NCI-H748 treated with DMSO at 0.1 percent for 48 hours (cell line): ENCODE measurements at places on chromosomes 7 and 10.

GRCh38 chr10:53719658-53720057 lies 947.1 kb upstream of the MBL2 start:
- DNase-seq: no peak

DNA sequence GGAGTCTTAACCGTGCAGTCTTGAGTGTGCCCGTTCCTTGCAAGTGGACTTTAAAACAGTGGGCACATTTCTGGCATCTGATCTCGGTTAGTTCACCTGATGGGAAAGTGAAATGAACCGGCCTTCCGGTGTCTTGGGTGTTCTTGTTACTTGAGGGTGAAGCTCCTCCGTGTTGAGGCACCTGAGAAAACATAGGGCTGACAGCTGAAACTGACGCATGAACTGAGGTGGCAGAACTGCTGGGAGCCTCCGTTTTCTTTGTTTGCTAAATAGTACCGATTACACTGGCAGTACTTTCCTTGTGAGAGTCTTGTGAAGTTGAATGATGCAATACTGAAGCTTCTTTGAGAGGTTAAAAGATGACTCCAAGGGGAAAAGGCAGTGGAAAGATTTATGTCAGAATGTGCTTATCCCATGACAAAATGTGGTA lies 62.8 kb upstream of the SAMD8 start:
- no peak for DNase-seq

- DNase-seq: peak; percentile 86
Measured at GRCh38 chr10:29657719-29658274, 23.0 kb upstream of the SVIL start.

GRCh38 chr7:87876869-87877234 lies 559 bp downstream of the DBF4 start:
- DNase-seq: no peak

DNA sequence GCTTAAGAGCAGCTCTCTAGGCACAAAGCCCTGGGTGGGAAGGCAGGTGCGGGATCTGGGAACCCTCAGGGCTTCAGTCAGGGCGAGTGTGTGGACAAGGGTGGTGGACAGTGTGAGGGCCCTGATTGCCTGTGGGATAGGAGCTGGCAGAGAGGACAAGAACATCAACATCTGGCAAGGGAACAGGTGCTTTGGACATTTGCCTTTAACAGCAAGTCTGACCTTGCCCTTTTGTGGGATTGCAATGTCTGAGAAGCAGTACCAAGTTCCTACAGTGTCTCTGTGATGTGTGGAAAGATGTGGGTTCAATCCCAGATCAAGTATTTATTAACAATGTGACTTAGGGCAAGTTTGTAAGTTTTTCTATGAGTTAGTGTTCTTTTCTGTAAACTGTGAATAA lies 46.7 kb downstream of the TFAM start:
- no peak for DNase-seq

DNA sequence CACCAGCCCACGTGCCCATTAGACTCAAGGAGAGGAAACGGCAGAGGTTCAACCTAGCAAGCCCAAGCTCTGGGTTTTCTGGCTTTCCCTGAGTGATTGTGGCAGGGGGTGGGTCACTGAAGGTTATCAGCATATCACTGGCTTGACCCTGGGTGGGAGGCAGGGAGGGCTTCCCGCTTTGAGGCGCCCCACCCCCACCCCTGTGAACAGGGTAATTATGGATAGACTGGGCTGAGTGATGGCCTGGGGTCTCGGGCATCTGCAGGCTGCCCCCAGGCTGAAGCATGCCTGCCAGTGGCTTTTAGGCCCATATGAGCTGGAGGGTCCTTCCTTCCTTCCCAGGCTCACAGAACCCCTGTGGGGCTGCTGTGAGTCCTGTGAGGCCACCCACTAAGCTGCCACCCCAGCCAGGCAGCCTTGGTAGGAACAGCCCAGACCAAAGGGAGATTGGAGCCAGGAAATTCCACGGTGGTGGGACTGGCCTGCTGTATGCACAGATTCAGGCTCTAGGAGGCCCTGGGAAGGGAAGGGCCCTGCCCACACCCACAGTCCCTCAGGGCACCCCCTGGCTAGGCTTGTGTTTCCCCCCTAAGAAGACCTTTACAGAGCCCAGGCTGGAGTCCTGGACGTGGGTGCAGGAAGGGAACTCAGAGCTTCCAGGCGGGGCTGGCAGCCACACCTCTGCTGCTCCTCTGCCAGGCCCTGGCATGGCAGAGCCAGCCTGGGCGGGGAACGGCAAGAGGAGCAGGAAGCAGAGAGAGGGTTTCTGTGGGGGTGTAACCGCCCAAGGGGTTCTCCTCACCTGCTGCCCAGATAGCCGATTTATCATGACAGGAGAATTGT lies 33.1 kb downstream of the GPRIN2 start:
- no peak for DNase-seq

DNA sequence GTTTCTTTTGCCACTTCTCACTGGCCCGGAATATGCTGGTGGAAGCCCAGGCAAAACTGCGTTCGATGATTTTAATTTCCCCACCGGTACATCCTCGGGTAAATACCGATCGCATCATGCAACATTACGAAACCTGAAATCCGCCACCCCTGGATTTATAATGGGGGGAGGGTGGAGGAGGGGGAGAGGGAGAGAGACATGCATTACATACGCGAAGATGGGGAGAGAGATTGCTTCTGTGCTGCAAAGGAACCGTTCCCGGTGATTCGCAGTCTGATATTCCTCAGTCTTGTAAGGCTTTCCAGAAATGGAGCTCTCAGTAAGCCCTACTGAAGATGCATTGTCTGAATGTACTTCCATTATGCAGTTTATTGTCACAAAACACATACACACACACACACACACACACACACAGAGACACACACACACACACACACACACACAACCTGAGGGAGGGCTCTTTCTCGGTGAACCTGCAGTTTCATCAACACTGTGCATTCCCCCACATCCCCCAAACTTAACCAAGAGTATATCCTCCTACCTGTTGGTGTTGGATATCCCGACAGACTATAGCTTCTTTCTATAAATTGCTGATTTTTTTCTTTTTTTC lies 741 bp downstream of the GPR85 start:
- peak; percentile 77 for DNase-seq

DNA sequence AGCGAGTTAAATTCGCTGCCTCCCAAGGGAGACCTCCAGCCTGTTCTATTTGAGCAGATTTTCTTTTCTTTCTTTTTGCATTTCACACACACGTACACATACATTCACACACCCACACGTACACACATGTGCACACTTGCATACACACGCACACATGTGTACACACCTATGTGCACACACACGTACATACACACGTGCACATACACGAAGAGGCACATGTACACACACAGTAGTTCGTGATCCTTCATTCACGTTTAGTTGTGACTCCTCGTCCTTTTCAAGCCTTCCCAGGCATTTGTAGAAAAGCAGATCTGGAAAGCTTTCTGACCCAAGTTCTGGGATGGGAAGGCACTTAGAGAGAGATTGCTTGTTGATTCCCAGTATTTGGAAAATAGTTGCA lies 290.8 kb upstream of the COBL start:
- no peak for DNase-seq

- DNase-seq: no peak
Measured at GRCh38 chr7:44117801-44118429, 5.4 kb downstream of the POLD2 start.

GRCh38 chr7:30831936-30832335 lies 60.7 kb downstream of the MINDY4 start:
- no peak for DNase-seq

DNA sequence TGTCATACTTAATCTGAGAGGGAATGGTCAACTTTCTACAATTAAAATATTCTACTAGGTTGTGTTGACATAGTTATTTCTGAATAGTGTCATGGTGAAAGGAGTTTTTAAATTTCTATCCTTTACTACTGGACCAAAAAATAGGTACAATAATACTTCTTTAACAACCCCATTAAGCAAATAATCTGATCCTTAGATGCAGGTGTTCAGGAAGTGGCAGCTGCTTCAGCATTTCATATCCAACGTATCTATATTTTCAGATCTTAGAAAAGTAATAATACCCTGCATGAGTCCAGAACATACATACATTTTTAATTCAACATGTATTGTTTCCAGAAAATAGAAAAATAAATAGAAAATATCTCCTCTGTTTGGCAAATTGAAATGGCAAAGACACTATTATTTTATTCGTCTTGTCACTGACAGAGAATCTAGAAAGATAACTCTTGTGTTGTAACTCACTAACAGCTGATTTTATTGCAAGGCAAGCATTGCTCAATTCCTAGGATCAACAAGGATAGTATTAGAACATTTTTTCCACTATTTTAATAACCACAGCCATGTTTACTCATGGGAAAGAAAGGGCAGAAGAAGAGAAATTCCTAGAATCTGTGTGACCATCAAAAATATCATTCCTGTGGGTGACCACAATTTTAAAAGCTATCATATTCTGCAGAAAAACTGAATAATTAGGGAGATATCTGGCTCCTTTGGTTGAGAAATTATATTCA lies 159.3 kb upstream of the CNTNAP2 start:
- no peak for DNase-seq

DNA sequence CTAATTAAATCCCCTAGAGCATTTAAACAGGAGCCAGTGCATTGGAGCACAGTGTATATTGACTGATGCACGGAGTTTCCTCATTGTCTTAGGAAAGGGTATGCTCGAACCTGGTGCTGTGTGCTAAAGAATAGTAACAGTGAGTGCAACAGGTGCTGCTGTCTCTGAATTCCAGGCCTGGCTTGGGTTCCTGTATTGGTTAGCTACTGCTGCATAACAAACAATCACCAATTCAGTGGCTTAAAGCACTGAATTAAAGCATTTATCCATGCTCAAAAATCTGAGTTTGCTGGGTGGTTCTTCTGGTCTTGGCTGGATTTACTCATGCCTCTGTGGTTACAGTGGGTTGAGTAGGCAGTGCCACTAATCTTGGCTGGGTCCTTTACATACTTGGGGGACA lies 1.8 kb upstream of the PNLIPRP1 start:
- DNase-seq: no peak

- no peak for DNase-seq
Measured at GRCh38 chr10:111875725-111876124, 307.8 kb downstream of the GPAM start.

- DNase-seq: no peak
Measured at GRCh38 chr10:61283066-61283465, 170.1 kb downstream of the TMEM26 start.

DNA sequence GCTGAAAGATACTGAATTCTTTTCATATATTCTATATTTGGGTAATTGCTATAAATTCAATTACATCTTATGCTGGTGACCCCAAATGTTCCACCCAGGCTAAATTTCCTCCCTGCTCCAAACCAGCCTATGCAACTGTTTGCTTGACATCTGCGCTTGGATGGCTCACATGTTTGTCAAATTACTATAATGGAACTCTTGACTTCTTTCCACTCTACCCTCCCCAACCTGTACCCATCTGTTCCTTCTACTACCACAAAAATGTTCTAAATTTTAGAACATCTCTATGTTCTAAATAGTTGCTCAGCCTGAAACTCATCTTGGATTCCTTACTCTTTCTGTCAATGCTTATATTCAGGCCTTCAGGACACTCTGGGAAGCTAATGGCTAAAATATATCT lies 249.9 kb upstream of the SMIM30 start:
- no peak for DNase-seq

- DNase-seq: no peak
Measured at GRCh38 chr10:24153031-24153430, 55.9 kb upstream of the KIAA1217 start.

DNA sequence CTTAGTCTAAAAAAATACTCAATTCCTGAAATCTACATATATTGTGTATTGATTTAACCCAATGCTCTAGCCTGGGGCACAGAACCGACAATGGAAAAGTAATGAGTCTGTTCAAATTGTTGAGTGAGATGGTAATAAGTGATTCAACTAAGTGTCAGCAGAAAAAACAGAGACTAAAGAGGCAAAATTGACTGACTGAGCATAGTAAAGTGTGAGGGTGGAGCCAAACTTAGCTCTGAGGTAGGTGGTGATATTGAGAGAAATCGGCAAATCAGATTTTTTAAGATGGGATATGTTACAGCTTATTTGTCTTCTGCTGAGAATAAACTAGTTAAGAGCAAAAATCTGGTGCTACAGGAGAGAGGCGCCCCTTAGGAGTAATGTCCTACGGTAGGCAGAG lies 764.0 kb upstream of the LRRN3 start:
- DNase-seq: no peak

- no peak for DNase-seq
Measured at GRCh38 chr7:12643001-12643643, 44.3 kb upstream of the ARL4A start.

DNA sequence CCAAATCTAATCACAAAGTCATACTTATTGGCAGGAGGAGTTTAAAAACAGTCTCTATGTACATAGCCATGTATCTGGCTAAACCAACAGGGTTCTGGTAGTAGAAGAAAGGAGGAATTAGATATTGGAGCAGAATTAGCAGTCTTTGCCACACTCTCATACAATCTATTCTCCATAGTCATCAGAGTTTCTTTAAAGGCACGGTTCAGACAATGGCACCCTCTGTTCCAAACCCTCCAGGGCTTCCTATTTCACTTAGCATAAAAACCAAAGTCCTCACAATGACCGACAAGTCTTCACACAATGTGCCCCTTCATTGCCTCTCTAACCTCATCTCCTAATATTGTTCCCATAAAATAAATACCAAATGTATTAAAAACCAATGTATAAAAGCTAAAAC lies 12.7 kb downstream of the ZNF438 start:
- DNase-seq: no peak

GRCh38 chr10:118835682-118836326 lies 81.0 kb upstream of the CACUL1 start:
- DNase-seq: no peak

- no peak for DNase-seq
Measured at GRCh38 chr10:30364345-30365268, 15.5 kb upstream of the MTPAP start.

- no peak for DNase-seq
Measured at GRCh38 chr10:58027426-58027825, 240.3 kb downstream of the IPMK start.

GRCh38 chr7:38052786-38053185 lies 125.3 kb upstream of the STARD3NL start:
- no peak for DNase-seq

DNA sequence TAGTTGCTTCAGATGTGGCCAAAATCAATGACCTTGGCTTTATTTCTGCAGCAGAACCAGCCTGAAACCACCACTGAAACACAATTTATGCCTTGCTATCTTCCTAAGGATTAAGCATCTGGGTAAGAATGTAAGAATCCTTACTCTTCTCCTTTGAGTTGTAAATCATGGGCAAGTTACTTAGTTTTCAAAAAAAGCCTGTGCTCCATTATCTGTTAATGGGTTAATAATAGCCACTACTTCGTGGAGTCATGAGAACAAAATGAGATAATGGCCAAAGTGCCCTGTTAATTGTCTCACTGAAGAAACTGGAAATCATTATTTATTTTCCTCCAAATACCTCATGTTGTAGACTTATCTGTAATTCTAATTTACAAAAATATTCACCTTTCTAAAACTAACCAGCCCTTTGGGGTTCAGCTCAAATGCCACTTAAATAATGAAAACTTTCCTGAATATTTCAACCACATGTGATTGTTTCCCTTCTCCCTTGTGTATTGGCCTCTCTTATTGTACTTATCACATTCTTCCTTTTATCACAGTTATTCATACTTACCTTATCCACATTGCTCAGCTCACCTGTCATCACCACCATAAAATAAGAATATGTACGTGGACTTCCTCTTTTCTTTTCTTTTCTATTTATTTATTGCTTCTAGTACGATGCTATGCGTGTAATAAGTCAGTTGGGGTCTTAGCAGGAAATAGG lies 2.0 kb upstream of the AASS start:
- no peak for DNase-seq

- no peak for DNase-seq
Measured at GRCh38 chr7:128453836-128454804, 1.6 kb upstream of the HILPDA start.
